ENCODE measurements at places on chromosomes 11 and 22.

- DNase-seq, result no peak
Observed at GRCh38 chr11:2528301-2529050, 83.7 kb downstream of the KCNQ1 start.

DNA sequence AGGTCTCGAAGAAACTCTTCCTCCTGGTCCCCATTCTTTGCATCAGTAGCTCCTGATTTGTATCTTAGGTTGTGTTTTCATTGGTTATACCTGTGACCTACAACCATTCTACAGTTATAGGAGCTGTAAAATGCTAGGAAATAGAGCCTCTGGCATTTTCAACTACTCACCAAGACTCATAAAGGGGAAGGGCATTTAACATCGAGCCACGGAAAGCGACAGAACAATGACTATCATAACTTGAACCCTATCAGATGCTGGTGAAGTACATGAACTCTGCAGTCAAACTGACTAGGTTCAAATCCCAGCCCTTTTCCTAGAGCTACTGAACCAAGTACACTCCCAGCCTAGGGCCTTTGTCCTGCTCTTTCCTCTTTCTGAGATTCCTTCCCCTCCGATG lies 588.0 kb downstream of the SOX6 start:
- no peak for DNase-seq

DNA sequence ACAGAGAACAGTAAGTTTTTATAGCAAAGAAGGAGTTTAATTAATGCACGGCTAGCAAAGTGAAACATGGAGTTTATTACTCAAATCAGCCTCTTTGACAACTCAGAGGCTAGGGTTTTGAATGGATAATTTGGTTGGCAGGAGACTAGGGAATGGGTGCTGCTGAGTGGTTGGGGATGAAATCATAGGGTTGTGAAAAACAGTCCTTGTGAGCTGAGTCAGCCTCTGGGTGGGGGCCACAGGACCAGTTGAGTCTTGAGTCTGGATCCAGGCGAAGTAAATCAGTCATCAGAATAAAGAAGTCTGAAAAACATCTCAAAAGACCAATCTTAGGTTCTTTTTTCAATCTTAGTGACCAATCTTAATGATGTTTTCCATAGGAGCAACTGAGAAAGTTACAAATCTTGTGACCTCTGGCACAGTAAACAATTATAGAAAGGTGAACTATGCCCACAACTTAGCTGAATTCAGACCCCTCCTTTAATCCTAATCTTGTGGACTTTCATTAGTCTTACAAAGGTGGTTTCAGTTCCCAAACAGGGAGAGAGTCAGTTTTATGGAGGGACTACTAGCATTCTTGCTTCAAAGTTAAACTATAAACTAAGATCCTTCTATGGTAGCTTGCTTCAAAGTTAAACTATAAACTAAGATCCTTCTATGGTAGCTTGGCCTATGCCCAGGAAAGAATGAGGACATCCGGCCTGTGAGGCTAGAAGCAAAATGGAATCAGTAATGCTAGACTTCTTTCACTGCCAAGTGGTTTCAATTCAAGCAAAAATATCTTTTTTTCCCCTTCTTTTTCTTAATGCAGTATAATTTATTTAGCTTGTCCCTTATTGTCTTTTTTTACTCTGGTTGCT lies 84.5 kb downstream of the AASDHPPT start:
- DNase-seq, result no peak

- DNase-seq, result no peak
Observed at GRCh38 chr11:128908391-128909246, 17.5 kb downstream of the KCNJ5 start.

DNA sequence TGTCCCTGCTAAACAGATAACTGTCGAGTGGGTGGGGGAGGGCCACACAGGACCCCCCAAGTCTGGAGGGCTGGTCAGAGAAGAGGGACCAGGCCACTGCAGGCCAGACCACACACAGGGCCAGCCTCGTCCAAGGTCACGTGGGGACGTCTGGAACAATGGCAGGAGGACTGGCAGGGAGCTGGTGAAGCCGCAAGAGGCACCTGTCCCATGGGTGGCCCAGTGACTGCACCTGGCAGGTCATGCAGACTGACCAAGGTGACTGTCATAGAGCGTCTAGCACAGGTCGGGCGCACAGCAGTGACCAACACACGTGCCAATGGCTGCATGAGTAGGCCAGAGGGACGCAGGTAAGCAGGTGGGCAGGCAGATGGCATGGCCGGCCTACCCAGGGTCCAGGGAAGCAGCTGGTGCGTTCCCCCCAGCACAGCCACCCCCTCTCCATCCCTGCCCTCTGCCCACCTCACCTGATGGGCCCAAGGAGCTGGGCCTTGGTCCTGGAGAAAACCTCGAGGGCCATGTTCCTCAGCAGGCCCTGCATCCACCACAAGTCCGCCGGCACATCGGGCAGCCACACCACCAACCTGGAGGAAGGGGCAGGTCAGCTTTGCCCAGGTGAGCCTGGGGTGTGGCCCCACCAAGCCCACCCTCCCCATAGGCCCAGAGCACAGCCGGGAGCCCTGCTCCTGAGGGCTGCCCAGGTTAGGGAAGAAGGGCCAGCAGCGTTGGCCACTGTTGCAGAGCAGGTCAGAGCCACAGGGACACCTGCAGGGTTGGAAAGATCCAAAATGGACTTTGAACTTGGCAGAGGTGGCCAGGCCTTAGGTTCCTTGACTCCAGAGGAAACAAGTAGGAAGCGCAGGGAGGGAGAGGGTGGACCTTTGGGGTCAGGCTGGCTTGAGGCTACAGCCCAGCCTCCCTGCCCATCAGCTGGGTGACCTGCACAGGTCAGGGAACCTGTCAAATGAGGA lies 10.4 kb downstream of the PNPLA5 start:
- no peak for DNase-seq

- DNase-seq, result no peak
Observed at GRCh38 chr11:86152006-86152862, 83.3 kb upstream of the PICALM start.

DNA sequence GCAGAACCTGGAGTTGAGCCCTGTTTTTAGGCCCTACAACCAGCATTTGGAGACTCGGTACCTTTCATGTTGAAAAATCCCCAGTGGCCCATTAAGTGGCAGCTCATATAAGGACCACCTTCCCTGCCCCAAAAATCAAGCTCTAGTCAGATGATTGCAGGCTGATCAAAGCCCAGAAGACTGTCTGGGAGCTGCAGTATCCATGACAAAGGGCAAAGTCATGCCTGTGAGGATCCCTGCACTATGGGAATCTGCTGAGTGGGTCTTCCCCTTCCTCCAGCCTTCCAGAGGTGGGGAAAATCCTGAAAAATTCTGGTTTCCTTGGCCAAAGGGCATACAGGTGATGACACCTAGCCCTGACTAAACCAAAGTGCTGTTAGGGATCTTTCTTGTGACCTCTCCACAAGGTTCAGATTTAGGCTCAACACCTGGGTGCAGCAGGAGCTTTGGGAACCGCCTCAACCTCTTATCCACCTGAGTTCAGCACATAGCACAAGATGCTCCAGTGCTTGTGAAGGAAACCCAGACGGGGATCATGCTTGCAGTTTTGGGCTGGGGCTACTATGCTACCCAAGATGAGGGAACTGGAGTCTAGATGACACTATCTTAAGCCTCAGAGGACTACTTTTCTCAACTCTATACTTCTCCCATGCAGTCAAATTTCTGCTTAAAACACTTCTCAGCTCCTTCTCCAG lies 1.2 kb upstream of the TRIM3 start:
- DNase-seq, result no peak

GRCh38 chr22:24188705-24189248 lies 7.5 kb downstream of the SUSD2 start:
- no peak for DNase-seq

GRCh38 chr22:41928593-41929417 lies 2.2 kb upstream of the TNFRSF13C start:
- DNase-seq, result no peak

- DNase-seq, result no peak
Observed at GRCh38 chr11:128765571-128766549, 72.0 kb downstream of the FLI1 start.

DNA sequence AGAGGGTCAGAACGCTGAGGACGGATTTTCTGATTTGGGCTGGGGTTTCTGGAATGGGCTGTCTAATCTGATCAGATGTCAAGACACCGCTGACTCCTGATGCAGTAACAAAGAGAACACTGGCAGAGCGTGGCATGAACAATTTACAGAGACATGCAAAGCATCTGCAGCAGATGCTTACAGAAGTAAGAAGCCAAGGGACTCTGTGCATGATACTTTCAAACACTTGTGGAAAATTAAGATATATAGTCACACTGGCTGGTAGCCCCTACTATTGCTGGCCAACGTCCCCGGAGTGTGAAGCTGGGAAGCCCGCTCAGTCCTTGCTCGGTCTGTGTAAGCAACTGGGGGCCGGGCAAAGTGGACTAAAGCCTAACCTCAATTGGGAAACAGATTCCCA lies 903.7 kb downstream of the BRD1 start:
- DNase-seq, result no peak

- DNase-seq, result no peak
Observed at GRCh38 chr22:28103596-28103995, 184.5 kb upstream of the PITPNB start.

DNA sequence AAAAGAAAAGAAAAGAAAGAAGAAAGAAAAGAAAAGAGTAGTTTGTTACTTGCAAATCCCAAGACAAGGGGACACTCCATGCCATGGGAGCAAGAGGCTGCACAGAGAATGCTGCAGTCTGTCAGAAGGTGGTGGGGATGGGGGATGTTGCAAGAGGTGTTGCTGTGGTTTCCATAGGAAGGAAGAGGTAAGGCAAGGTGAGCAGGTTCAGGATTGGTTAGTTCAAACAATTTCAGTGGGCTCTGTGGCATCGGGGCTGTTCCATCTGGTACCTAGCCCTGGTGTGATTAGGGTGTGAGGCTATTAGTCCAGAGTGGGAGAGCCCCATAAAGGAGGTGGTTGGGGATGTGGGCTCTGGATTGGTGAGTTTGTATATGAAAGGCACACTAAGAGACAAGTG lies 172.7 kb downstream of the BCR start:
- no peak for DNase-seq

DNA sequence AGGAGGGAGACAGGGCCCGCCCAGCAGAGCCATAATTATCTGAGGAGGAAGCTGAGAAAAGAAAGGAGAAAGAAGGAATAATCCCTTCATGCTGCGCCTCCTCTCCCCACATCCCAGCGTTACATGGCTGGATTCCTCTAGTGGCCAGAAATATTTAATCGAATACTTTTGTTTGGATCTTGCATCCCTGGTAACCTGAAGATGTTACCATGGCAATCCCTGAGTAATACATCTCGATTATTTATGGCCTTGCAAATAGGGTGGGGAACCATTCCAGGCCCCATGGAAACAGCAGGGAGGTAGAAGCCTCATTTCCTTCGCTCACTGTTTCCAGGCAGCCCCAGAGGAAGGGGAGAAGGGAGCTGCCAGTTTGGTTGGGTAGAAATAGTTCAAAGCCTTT lies 357.7 kb downstream of the BUD13 start:
- DNase-seq, result no peak

- DNase-seq, result no peak
Observed at GRCh38 chr11:108960501-108960900, 295.6 kb downstream of the DDX10 start.

DNA sequence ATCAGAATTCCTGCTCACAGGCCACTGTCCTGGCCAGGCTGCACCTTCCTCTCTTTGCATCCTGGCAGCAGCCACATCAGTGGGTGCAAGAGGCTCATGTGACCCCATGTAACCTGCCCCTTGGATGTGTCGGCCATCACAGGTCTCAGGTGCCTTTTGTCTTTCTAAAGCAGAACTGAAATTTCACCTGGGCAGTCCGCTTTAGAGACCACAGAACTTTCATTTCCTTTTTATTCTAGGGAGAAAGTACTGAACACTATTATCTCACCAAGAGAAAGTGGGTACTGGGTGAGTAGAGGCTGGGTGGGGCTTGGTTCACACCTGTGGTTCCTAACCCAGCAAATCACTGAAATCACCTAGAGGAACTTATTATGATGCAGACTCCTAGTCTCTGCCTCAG lies 51.7 kb upstream of the NUP160 start:
- DNase-seq, result no peak

DNA sequence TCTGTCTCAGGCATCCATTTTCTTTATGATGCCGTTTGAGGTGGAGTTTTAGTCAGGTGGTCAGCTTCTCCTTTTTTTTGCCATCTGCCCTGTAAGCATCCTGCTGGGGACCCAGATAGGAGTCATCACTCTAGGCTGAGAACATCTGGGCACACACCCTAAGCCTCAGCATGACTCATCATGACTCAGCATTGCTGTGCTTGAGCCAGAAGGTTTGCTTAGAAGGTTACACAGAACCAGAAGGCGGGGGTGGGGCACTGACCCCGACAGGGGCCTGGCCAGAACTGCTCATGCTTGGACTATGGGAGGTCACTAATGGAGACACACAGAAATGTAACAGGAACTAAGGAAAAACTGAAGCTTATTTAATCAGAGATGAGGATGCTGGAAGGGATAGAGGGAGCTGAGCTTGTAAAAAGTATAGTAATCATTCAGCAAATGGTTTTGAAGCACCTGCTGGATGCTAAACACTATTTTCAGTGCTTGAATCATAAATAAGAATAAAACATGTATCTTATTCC lies 10.9 kb upstream of the HBE1 start:
- no peak for DNase-seq

GRCh38 chr11:14905104-14906033 lies 13.3 kb upstream of the CYP2R1 start:
- peak; percentile 64 for DNase-seq

DNA sequence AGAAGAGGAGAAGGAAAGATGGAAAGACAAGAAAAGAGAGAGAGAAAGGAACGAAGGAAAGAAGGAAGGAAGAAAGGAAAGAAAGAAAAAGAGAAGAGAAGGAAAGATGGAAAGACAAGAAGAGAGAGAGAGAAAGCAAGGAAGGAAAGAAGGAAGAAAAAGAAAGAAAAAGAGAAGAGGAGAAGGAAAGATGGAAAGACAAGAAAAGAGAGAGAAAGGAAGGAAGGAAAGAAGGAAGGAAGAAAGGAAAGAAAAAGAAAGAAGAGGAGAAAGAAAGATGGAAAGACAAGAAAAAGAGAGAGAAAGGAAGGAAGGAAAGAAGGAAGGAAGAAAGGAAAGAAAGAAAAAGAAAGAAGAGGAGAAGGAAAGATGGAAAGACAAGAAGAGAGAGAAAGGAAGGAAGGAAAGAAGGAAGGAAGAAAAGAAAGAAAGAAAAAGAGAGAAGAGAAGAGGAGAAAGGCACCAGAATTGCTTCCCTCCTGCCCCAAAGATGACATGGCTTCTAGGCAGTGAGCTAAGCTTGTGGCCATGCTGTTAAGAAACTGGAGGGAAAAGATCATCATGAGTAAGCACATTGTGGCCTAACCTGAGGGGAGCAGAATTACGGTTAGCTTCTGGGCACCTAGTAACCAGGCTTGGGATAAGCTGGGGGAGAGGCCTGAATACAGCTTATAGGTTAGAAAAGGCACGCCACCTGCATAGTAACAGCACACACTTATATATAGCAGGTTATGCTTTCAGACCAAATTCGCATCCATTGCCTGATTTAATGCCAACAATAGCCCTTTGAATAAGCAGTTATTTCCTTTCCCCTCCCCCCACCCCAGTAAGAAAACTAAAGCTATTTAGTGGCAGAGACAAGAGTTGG lies 2.3 kb upstream of the ST3GAL4 start:
- DNase-seq, result no peak

GRCh38 chr11:113240389-113240788 lies 74.0 kb upstream of the TTC12 start:
- no peak for DNase-seq
